ENCODE measurements at places on chromosomes 4 and X.

DNA sequence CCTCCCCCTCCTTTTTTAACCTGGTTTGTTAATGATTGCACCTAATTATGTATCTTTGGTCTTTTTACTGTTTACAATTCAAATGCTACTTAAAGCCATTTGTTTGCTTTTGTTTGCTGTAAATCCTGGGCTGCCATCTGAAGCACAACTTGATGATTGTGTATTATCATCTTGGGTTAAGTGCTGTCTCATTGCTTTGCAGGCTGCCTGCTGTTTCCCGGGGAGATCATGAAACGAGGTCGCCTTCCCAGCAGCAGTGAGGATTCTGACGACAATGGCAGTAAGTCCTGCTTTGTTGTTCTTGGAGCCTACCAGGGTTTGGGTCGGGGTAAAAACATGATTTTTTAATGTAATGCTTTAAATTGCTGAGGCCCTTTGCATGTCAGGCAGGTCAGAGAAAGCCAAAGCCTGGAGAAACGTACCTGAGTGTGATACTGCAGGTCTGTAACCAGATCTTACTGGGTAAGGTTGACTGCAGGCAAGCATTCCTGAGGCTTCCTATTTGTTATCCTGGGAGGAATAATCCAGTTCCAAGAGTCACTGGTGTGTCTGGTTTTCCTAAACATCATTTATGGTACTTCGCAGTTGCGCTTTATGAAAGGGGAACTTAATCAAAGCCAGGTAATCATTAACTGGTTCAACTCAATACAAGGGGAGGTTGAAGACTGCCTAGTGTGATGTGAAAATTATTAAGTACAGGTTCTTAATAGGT is 22.2 kb downstream of the JADE1 start:
- no peak for DNase-seq

DNA sequence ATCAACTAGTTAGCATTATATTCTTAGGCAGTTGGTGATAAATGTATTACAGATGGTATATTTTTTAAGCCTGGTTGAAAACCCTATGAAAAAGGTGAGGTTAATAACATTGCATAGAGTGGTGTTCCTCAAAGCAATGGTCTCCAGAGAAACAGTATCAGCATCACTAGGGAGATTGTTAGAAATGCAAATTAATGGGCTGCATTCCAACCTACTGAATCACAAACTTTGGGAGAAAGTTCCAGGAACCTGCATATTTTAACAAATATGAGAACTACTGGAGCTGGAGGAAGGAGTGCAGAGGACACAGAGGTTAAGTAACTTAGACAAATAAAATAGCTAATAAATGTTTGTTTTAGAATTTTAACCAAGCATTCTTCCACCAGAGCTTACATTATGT is 166.9 kb upstream of the PCDH10 start:
- no peak for DNase-seq

GRCh38 chrX:32293962-32294700 is 917.2 kb downstream of the DMD start:
- no peak for DNase-seq

GRCh38 chr4:114040319-114041116 is 61.1 kb upstream of the ARSJ start:
- DNase-seq, result no peak

DNA sequence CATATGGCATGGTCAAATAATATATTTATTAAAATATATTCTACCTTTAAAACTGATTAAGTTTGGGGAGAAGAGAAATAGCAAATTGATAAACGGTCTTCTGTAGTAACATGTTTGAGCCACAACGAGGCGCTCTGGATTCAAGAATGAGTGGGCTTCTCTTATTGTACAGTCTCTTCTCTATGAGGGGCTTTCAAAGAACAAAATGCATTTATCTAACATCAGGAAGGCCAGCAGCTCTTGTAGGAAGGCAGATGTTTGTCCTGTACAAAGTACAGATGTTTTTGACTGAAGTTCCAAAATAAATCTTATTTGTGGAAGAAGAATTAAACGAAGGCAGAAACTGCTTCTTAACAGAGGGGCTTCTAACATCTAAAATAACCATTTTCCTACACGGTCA is 153.6 kb downstream of the RASL11B start:
- no peak for DNase-seq

GRCh38 chr4:165784672-165785071 is 88.4 kb upstream of the TLL1 start:
- no peak for DNase-seq

DNA sequence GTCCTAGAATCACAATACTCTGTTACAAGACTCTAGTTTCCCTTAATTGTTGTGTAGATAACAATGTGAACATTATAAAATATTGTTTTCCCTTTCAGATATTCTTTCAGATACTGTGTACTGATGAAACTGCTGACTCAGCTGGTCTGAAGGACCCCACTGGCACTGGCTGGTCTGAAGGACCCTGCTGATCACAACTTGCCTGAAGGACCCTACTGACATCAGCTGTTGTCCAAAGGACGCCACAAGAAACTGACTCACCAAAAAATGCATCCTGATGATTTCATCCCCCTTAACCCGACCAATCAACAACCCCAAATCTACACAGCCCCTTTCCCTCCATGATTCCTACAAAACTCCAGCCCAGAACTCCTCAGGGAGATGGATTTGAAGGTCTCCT is 258.8 kb upstream of the GNPDA2 start:
- no peak for DNase-seq

GRCh38 chr4:134382478-134383227 is 181.1 kb upstream of the PABPC4L start:
- no peak for DNase-seq

- DNase-seq, result no peak
These were observed 7.5 kb upstream of the FAM184B start for GRCh38 chr4:17788956-17789355.

GRCh38 chr4:173001571-173001970 is 167.0 kb upstream of the GALNT7 start:
- DNase-seq, result no peak

DNA sequence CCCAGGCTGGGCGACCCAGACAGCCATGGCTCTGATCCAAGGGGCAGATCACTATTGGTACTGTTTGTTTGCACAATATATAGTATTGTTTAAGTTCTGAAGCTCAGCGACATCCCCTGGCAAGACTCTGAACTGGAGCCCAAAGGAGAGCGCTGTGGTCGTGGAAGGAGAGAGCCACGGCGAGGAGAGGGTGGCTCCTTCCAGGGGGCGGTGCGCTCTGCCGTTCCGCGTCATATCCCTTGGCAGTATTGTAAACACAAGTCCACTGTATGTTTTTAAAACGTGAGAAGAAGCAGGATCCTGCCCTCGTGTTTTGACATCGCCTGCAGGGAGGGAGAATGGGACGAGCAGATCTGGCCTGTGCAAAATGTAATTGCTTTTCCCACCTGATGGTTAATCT is 185.5 kb downstream of the RAB28 start:
- DNase-seq, result no peak

DNA sequence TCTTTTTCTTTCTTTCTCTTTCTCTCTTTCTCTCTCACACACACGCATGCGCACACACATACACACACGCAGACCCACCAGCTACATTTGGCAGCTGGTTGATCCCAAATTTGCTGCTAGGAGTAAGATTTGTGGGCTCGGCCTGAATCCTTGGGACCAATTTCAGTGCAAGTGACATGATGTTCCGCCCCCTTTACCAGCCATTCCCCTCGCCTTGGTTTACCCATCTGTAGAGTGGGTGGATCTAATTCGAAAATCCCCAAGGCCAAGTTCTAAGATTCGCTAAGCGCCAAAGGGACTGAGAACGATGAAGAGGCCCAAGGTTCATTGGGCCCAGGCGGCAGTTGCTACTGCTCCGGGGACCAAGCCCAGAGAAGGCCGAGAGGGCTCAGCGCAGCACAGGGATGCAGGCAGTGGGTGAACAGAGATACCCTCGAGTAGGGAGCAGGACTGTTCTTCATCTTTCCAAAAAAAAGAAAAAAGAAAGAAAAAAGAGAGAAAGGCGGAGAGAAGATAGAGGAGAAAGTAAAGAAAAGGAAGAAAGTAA is 5.8 kb downstream of the NKX3-2 start:
- no peak for DNase-seq

DNA sequence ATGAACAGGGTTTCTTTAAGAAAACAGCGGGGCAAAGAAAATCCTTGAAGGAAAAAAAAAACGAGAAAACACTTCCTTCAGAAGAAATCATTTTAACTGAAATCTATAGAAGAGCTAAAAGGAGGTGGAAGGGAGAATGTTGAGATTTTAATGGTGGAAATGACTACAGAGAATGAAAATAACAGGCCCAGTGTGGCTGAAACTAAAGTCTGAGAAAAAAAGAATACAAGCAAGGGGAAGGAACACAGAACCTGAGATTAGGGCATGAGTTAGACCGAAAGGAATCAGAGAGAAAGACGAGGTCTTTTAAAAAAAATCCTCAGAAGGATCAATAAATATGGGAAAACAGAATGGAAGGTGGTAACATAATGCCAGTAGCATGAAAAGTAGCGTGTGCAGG is 1230.0 kb upstream of the TENM3 start:
- no peak for DNase-seq

- no peak for DNase-seq
These were observed 3.7 kb upstream of the FAM241A start for GRCh38 chr4:112141366-112142138.

- no peak for DNase-seq
These were observed 96.2 kb upstream of the KLHL13 start for GRCh38 chrX:118212817-118213183.

DNA sequence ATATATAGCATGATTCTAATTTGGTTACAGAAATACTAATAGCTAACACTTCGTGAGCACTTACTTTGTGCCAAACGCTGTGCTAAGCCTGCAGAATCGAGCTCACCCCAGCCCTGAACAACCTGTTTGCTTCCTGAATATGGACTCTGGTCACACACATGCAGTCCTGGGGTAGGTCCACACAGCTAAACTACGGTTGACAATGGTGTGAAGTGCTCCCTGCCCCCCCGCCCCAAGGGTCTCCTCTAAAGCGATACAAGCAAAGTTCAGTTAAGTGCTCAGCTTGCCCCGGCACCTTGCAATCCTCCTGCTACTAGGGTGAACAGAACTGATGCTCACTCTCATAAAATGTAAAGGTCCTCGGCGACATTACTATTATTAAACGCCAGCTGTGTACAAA is 879 bp downstream of the FOXP3 start:
- no peak for DNase-seq

GRCh38 chrX:17397074-17397473 is 22.1 kb downstream of the NHS start:
- no peak for DNase-seq

DNA sequence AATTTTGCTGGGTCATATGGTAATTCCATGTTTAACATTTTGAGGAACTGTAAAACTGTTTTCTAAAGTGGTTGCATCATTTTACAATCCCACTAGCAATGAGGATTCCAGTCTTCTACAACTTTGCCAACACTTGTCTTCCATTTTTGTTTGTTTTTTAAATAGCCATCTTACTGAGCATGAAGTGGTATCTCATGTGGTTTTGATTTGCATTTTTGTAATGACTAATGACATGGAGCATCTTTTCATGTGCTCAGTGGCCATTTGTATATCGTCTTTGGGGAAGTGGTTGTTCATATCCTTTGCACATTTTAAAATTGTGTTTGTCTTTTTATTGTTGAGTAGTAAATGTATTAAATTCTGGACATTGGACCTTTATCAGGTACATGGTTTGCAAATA is 94.7 kb downstream of the TMEM131L start:
- no peak for DNase-seq

GRCh38 chr4:142480244-142480643 is 365.9 kb downstream of the INPP4B start:
- DNase-seq, result no peak
